ENCODE measurements at places on chromosomes 1 and 21.

GRCh38 chr1:43602990-43603389 is 47.0 kb upstream of the KDM4A start:
- DNase-seq, result peak; percentile 32

GRCh38 chr1:237692255-237692654 is 198.5 kb downstream of the ZP4 start:
- DNase-seq, result no peak

DNA sequence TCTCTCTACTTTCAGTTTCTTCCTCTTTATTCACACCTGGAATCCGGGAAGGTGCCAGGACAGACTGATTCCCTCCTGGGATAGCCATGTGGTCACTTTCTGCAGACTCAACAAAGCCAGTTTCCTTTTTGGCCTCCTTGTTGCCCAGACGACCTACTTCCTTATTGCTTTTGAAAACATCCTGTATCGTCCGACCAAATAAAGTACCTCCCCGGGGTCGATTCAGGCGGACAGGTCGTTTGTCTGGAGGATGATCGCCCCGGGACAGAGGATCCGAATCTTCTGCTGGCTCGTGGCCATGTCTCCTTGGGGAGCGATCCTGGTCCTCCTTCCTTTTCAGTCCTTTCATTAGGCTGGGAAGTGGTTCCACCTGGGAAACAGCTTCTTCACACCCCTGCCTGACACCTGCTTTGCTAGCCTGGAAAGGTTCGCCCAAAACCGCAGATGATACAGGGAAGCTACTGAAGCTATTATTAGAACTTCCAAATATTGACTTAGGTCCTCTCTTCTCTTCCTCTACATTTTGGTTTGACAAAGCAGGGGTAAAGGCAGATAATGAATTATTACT is 1.2 kb downstream of the MCM3AP start:
- no peak for DNase-seq

DNA sequence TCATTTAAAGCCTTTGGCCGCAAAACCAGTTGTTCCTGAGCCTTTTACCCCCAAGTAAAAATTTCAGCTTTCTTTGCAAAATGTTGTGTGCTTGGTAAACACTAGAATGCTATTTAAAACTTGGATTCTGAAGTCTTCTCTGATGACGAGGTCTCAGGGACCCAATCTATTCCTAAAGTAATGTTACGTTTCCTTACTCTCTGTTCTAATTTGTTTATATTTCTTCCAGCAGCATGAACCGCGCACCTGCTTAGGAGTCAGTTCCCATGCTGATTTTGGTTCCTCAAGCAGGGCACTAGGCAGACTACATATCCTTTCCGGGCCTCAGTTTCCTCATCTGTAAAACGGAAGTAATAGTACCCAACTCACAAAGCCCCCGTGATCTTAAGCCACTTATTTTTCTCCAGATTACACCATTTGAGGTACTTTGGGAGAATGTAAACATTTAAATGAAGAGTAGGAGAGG is 969 bp upstream of the ALDH4A1 start:
- DNase-seq, result no peak

DNA sequence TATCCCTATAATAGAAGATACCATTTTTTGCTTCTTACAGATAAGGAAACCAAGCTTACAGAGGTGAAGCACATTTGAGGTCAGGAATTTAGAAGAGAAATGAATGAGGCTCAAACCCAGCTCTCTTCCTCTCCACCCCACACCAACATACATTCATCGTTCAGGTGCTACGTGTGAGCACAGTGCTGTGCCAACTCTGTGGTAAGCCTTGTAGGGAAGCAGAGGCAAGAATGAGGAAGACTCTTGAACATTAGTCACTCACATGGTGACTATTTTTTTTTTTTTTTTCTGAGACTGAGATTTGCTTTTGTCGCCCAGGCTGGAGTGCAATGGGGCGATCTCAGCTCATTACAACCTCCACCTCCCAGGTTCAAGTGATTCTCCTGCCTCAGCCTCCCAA is 314.0 kb downstream of the NTNG1 start:
- no peak for DNase-seq

DNA sequence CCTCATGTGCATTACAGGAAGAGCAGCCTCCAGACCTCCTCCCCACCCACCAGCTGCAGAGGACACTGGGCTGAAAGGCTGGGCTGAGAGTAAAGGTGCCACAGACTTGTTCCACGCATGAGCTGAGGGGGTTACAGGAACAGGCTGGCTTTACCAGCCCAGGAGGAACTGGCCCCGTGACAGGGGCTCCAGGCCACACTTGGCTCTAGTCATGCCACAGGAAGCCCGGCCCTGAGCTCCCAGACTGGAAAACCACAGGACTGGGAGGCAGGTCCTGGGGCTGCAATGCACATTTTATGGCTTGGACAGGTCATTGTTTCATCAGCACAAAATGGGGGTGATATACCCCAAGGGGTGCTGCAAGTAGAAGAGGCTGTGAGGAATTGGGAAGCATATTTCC is 35.6 kb downstream of the GPA33 start:
- DNase-seq, result no peak

DNA sequence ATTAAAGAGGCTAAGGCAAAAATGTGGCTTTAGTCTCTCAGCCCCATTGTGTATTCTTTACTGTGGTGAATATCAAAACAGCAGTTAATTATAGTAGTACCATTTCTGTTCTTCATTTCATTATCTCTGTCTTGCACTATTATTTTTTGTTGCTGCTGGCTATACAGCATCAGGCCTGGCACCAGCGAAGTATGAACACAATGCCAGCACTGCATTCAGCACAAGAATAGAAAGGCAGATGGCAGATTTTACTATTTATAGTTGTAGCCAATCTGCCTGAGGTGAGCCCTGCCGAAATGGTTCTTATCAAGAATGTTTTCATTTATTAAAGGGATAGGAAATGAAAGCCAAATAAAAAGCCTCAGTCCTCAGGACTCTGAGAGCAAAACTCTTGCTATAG is 72.1 kb downstream of the GPR52 start:
- no peak for DNase-seq

DNA sequence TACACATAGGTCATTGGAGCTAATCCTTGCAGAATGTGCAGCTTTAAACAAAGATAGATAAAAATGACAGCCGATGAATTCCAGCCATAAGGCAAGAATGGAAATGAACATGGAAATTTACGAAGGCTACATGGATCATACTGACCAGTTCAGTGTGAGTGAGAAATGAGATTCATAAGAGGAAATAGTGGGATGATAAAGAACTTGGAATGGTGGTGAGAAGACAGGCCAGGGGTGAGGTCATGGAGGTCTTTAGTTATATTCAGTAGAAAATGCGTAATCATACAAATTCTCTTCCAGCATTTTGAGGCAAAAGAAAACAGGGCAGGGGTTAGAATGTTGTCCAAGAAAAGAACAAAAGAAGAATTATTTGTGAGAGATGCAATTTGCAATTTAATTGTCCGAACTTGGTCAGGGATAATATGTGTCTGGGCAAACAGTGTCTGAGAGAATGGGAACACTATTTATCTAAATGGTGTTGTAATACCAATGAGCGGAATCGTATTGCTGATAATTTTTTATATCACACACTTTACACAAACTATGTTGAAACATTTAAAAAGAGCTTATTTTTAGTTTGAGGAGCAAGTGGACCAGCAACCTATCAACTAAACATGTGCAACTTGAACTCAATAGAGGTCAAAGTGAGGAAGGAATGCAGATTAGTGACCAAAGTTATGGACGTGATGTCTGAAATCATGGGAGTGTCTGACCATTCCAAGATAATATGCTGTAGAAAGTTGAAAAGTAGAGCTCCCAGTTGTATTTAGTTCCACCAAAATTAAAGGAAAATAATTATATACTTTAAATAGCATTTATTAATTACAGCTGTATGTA is 739.0 kb upstream of the NCAM2 start:
- DNase-seq, result no peak

- no peak for DNase-seq
Observed at GRCh38 chr1:244074559-244075171, 23.6 kb downstream of the ZBTB18 start.

GRCh38 chr1:155957411-155957915 is 16.0 kb downstream of the RXFP4 start:
- no peak for DNase-seq

DNA sequence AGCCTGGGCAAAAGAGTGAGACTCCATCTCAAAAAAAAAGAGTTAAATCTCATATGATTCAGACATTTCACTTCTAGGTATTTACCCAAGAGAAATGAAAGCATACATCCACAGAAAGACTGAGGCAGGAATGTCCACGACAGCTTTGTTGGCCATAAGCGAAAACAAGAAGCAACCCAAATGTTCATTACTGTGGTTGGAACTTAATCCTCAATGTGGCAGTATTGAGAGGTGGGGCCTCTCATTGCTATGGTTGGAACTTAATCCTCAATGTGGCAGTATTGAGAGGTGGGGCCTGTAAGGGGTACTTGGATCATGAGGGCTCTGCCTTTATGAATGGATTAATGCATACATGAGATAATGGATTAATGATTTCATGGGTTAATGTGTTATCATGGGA is 15.2 kb downstream of the C21orf58 start:
- no peak for DNase-seq

- DNase-seq, result no peak
Observed at GRCh38 chr1:3981261-3981660, 81.2 kb upstream of the C1orf174 start.

- DNase-seq, result no peak
Observed at GRCh38 chr1:210236840-210237409, 4.3 kb downstream of the SERTAD4 start.

- DNase-seq, result no peak
Observed at GRCh38 chr1:117301901-117302300, 65.3 kb upstream of the MAN1A2 start.

GRCh38 chr1:98289311-98289710 is 368.5 kb upstream of the DPYD start:
- no peak for DNase-seq

DNA sequence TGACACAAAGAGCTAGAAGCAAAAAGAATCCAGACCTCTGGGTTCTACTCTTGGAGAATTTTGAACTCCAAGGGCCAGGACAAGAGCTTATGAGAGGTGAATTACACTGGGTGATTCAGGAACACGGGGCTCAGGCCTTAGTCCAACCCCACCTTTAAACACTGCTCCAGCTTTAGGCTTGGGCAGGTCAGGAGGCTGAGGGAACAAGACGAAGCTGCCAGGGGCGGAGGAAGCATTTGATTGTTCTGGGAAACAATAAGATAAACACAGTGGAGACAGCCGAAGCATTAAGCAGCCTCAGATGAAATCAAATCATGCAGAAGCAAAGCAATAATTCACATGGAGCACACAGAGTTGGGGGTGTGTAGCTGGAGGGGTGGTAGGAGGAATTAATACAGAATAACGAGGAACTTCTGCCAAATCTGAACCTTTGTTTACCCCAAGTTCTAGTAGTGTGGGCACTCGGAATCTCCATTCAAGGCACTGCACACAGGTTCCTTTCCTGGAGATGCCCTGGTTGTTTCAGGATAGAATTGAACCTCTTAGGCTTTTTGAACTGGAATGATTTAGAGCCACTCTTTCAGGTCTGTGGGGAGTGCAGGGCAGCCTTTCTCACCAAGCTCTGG is 93.2 kb downstream of the PLXNA2 start:
- no peak for DNase-seq

GRCh38 chr1:164914208-164914607 is 355.2 kb downstream of the PBX1 start:
- no peak for DNase-seq

DNA sequence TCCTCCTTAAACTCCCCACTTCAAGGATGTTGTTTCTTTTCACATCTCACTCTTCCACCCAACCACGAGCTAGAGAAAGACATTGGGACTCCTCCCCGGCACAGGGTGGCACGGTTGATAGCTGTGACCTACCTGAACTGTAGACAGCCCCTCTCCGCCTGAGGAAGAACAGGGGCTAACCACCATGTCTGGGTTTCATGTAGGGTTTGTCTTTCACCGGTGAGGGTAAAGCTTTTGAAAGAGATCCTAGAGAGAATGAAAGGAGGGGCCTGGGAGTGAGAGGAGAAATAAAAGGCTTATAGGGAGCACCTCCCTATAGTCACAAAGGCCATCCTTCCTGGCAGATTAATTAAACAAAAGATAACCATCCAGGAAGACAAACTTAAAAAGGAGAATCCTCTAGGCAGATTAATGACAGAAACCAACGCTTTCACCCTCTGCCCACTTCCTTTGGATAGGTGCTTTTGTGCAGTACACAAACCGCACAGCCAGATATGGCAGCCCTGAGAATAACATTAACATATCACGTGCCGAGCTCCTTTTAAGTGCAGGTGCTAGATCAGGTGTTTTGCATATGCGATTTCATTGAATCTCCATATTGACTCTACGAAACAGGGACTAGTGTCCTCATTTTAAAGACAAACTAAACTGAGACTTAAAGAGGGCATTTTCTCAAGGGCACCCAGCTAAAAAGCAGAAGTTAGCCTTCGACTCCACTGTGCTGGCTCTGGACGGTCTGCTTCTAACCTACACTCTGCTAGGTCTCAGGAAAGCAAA is 178.1 kb upstream of the RUNX1 start:
- DNase-seq, result no peak

- DNase-seq, result no peak
Observed at GRCh38 chr1:117161887-117162286, 40.3 kb upstream of the TRIM45 start.

DNA sequence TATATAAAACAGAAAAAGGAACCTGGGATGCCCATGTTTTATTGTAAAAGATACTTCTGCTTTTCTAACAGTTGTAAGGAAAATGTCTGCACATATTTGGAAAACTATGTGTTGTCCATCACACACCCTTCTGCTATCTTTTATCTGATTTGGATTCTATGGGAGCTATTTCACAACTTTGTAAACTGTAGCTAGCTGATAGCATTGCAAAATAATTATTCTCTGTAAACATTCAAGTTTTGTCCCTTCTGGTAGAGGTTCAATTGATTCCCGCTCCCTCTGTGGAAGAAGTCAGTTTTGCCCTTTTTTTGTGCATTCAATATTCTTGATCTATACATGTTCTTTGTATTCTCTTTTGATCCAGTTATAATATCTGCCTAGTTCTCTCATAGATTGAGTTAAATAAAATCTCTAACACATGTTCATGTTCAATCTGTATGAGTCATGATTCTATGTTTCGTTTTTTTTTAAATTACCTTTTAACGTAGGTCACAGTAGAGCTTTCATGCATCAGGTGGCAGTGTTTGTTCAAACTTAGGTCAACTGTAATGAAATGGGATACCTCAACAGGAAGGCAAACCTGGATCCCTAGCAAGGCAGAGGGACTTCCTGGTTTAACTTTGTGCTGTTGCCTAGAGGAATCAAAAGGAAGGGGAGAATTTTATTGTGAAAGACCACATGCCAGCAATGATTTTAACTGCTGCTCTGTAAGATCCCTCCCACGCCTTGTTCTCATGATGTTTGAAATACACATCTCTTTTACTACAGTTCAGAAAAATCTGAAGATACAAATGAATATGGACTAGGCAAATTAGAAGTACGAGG is 26.0 kb upstream of the BCL9 start:
- DNase-seq, result no peak

- no peak for DNase-seq
Observed at GRCh38 chr21:30269803-30270530, 12.8 kb downstream of the KRTAP24-1 start.
